ENCODE measurements at places on chromosomes 2 and 18.

DNA sequence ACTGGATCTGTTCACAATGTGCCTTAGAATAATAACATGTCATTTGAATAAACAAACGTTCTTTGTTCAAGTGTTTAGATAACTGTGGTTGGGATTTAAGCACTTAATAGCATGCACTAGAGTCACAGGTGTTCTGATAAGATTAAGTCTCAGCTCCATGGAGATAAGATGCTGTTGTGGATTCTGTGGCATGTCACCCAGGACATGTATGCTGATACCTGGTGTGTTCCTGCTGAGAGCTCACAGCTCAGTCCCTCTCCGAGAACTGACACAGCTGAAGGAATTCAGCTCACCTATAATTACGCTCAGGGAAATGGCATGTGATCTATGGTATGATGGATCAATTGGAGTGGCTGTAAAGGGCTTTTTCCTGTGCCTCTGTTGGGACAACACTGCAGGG is 75.4 kb upstream of the ST6GAL2 start:
- DNase-seq, result no peak

DNA sequence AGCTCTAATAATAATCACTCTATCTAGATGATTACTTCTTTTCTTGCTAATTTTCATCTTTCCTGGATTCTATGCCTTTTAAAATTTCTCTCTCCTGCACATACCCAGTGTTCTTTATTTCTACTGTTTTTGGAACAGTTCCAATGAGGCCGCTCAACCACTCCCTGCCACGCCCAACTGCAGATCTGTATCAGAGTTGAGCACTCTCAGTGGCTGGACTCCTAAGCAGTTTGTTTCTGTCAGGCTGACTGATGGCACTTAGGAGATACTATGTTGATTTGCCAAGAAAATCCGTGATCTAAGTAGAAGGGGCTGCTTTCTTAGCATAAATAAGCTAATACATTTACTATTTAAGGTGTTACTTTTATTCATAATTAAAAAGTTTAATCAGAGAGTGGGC is 192.8 kb downstream of the ARHGAP15 start:
- no peak for DNase-seq

DNA sequence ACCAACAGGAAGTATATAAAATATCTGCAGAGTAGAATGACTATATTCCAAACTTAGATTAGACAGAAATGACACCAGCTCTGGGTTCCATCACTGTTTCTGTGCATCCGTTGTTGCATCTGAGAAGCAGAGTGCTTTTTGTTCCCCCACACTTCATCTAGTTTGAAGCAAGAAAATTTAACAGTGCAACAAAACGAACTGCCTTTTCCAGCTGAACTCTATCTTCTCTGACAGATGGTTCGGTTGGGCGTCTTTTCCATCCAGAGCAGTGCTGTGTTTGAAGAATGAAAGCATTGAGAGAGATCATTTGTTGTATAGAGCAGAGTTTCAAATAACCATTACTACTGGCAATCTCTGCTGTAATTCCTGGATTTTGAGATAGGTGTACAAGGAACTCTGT is 757.5 kb downstream of the DPP10 start:
- no peak for DNase-seq

- DNase-seq, result no peak
Observed at GRCh38 chr2:167275046-167275445, 386.8 kb downstream of the XIRP2 start.

DNA sequence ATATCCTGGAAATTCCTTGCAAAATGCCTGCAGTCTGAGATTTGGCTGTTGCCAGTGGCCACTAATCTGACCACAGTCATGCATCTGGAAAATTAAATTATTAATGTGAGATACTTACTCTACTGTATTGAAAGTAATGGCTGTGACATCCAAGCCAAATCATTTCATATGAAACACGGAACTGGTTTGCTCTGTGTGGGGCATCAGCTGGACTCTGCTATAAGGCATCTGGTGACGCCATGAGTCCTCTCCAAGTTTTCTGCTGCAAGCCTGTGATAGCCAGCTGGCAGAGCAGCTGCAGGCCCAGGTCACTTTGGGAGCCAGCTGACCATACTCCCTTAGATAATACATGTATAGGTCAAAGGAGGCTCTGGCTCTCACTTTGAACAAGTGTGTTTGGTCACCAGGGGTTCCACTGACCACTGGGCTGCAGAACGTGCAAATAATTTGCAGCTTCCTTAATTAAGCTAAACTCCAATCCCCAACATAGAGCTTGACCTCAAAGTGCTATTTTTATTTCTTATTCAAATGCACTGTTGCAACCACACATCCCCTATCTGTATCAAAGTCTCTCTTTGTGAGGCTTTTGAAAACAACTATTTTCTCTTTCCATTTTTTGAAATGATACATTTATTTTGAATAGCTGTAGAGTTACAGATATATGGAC is 152.9 kb downstream of the NCKAP5 start:
- DNase-seq, result no peak

DNA sequence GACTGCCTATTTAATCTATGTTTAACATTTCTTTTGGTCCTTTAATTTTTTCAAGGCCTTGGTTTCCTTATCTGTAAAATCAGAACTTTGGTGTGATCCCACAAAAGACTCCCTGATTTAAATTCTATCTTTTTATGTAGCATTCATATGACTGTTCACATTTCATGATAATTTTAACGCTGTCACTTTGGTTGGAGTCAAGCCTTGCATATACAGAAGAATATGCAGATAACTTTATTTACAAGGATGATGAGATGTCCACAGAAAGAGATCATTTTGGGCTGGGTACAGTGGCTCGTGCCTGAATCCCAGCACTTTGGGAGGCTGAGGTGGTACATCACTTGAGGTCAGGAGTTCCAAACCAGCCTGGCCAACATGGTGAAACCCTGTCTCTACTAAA is 38.4 kb upstream of the SOS1 start:
- DNase-seq, result no peak

GRCh38 chr2:96869281-96869821 is 529 bp downstream of the SEMA4C start:
- no peak for DNase-seq

- DNase-seq, result no peak
Observed at GRCh38 chr18:6022074-6022444, 126.7 kb upstream of the TMEM200C start.

- no peak for DNase-seq
Observed at GRCh38 chr2:190545555-190546385, 11.2 kb upstream of the NEMP2 start.

- DNase-seq, result no peak
Observed at GRCh38 chr18:36792634-36793283, 36.0 kb downstream of the TPGS2 start.

GRCh38 chr2:62968168-62968567 is 82.5 kb upstream of the OTX1 start:
- no peak for DNase-seq

DNA sequence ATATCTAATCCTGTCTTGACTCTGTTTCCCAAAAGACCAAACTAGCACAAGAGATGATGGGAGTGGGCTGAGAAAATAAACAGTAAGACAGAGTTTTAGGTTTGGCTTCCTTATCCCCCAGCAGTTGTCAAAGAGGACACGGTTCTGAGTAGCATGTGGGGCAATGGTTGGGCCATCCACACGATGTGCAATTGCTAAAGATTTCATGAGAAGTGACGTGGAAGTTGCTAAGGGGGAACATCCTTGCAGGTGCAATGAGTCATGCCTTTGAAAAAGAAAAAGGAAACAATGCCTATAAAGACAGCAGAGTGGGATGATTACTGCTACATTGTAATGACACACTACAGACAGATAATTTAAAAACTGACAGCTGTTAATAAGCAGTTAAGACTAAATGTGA is 1395.8 kb downstream of the LRP1B start:
- DNase-seq, result no peak

GRCh38 chr18:46712406-46712805 is 44.4 kb downstream of the ST8SIA5 start:
- DNase-seq, result no peak

GRCh38 chr2:64542071-64543007 is 18.2 kb downstream of the AFTPH start:
- no peak for DNase-seq

GRCh38 chr2:233339427-233339826 is 14.9 kb upstream of the DGKD start:
- no peak for DNase-seq

GRCh38 chr2:171883275-171883893 is 10.7 kb downstream of the SLC25A12 start:
- DNase-seq, result no peak

GRCh38 chr2:200767111-200767885 is 44.4 kb upstream of the BZW1 start:
- no peak for DNase-seq

DNA sequence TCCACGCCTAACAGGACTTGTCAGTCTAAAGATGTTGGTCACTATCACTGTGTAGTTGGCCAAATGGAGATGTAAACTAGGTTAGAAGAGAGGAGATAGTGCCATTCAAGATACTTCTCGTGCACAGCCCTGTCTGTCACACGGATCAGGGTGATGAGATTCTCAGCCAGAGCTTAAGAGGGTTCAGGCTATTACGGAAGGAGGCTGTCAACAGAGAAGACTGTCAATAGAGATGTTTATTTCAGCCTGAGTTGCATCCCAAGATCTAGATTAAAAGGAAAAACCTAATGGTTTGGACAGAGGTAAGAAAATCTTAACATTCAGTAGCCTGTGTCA is 83.4 kb downstream of the AAK1 start:
- DNase-seq, result no peak

- DNase-seq, result no peak
Observed at GRCh38 chr2:160510617-160511016, 17.0 kb upstream of the RBMS1 start.

DNA sequence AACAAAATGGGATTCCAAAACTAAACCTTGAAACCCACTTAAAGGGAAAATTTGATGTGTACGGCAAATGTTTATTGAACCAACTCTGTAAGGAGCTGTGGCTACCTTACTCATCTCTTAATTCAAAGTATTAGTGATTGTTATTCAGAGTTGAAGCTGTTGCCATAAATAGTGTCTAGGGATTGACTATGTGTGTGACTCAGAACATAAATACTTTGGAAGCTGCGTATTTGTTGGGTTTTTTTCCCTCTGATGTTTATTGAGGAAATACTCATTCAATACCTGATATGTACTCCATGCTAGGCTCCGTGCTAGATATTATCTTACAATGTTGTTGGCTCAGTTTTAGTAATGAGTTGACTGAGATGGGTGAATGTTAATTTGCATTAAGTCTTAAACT is 90.4 kb downstream of the PTRHD1 start:
- DNase-seq, result no peak

GRCh38 chr2:101998896-101999789 is 7.4 kb downstream of the IL1R2 start:
- no peak for DNase-seq

GRCh38 chr2:158486970-158487325 is 30.2 kb downstream of the PKP4 start:
- no peak for DNase-seq

- no peak for DNase-seq
Observed at GRCh38 chr2:31983762-31984467, 26.9 kb downstream of the MEMO1 start.

DNA sequence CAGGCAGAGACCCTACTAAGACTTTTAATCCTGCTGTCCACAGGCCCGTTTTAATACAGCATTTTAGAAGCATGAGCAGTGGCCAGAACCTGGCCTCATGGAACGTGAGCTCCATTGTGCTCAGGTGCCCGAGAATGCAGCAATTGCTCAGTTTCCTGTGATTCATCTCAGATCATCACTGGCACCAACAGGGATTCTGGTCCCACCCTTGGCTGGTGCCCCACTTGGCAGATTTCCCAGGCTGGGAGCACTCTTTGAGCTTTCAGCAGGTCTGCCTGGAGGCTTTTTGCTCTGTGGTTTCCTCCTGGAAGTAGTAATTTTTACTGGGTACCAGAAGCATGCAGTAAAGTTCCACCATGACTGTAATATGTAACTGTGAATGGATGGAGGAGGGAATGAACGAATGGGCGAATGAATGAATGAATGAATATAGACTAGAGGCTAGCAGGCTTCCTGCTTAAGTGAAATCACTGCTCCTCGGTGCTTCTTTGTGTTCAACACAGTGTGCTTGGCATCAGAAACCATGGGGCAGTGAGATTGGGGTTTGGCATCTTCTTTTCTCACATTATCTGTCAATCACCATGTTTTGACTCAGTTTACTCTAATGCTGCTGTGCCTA is 312.9 kb downstream of the PRKCE start:
- no peak for DNase-seq

- DNase-seq, result no peak
Observed at GRCh38 chr18:54117853-54118773, 106.4 kb downstream of the MBD2 start.

GRCh38 chr2:234835738-234836137 is 116.1 kb upstream of the SH3BP4 start:
- DNase-seq, result no peak

DNA sequence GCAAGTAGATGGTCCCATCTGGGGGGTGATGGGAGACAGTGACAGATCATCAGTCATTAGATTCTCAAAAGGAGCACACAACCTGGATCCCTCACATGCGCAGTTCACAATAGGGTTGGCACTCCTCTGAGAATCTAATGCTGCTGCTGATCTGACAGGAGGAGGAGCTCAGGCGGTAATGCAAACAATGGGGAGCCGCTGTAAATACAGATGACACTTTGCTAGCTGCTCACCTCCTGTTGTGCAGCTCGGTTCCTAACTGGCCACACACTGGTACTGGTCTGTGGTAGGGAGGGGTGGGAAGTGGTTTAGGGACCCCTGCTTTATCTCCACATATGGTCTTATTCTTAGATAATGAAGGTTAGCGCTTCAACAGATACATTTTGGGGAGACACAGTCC is 506.6 kb downstream of the PLCL1 start:
- DNase-seq, result no peak

GRCh38 chr2:128630974-128631697 is 312.5 kb upstream of the HS6ST1 start:
- no peak for DNase-seq

GRCh38 chr2:158732573-158733429 is 62.3 kb upstream of the DAPL1 start:
- DNase-seq, result no peak

- no peak for DNase-seq
Observed at GRCh38 chr2:62944362-62944761, 106.3 kb upstream of the OTX1 start.

All from DMS 273 treated with DMSO at 0.1 percent for 48 hours (cell line).